NCI-H446 treated with DMSO at 0.1 percent for 48 hours (cell line): ENCODE measurements at places on chromosomes 13 and 19.

DNA sequence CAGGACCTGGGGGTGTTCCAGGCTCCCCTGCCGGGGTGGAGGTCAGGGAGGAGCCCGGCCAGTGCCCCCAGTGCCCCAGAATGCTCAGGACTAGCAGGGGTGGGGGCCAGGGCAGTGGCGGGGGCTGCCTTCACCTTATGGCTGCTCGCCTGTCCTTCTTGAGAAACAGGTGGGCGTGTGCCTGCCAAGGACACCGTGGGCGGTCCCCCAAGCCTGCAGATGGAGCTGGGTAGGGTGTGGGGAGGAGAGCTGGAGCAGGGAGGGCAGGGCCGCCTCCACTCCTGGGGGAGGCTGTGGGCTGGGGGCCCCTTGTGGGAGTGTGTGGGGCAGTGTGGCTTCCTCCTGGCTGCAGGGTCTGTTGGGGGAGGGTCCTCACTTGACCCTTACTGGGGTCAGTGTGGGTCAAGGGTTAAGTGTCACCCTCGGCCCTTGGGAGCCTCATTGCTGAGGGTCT is 160.1 kb downstream of the KDM4B start:
- DNase-seq = no peak

GRCh38 chr13:83350569-83350968 is 531.7 kb downstream of the SLITRK1 start:
- DNase-seq = no peak

DNA sequence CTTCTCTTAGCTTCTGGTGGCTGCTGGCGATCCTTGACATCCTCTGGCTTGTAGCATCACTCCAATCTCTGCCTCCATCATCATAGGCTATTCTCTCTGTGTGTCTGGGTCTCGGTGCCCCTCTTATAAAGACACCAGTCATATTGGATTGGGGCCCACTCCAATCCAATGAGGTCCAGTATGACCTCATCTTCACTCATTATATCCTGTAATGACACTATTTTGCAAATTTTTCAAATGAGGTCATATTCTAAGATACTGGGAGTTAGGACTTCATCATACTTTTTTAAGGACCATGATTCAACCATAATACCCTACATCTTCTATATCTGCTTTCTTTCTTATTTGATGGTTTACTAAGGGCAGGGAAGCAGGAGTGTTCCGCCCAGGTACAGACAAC is 12.0 kb upstream of the SLC46A3 start:
- DNase-seq = no peak

GRCh38 chr19:54335164-54335563 is 3.8 kb downstream of the LILRA4 start:
- no peak for DNase-seq

DNA sequence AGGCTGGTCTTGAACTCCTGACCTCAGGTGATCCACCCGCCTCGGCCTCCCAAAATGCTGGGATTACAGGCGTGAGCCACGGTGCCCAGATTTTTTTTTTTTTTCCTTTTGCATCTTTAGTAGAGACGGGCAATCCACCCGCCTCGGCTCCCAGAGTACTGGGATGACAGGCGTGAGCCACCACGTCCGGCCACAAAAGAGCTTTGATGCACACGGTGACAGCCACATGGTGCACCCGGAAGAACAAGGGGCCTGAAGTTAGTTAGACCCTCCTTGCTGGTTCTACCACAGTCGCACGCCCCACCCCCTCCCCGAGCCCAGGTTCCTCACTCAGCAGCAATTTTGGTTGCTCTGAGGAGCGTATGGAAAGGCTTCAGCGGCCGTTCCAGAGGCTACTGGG is 54.2 kb upstream of the USE1 start:
- no peak for DNase-seq

- DNase-seq = no peak
These were observed 58.3 kb upstream of the MCF2L start for GRCh38 chr13:112910616-112911280.

DNA sequence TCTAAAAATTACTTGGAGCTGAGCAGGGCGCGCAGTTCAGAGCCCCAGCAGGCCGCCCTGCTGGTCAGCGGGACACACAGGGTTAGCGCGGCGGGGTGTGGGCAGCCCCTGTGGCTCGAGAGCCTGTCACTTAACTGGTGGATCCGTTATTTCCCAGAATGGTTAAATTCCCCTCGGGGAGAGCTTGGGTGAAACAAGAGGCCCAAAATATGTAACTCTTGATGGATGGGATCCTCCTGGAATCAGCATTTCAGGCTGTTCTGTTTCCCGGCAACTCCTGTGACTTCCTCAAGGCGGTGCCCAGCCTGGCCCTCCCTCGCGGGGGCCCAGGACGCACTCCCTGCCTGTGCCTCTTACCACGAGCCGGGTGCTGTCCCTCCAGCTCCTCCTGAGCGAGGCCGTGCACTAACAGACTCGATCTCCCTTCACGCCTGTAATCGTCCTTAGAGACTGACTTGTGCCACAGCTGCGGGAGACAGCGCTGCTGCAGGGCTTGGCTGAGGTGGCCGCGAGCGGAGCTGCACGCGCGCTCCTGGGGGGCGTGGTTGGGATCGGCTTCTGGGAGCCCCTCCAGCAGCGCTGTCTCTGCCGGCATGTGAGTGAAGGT is 9.7 kb downstream of the PTBP1 start:
- no peak for DNase-seq

DNA sequence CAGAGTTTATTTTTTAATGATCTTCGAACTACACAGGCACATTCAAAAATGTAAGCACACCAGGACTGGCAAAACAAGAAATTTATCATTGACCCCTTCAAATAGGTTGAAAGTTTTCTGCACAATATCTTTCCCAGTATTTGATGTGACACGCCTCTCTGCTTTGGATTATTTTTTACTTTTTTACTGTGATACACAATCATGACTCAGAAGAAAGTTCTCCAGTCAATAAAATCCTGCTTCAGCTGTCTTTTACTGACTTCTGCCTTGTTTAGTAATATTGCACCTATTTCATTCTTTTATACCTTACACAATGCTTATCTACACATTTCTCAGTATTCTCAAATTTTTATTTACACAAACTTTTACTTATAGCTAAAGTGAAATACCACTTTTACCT is 1750.4 kb downstream of the PCDH9 start:
- no peak for DNase-seq
